ENCODE measurements at places on chromosomes 4 and X. TPM values are rescaled to one million over a fixed set of nuclear protein-coding genes. Genes with fewer than 3 reads are reported as not detected.

The COL4A5 gene
- 18.4 TPM for polyA plus RNA-seq

The AIFM1 gene
- 20.9 TPM for polyA plus RNA-seq

The CENPVL1 gene
- polyA plus RNA-seq = not detected

The SLC30A9 gene
- polyA plus RNA-seq = 48.0 TPM

The PAGE4 gene
- not detected for polyA plus RNA-seq

The SYTL5 gene
- polyA plus RNA-seq = 0.05 TPM

The PLXNB3 gene
- polyA plus RNA-seq = 1.9 TPM

DNA sequence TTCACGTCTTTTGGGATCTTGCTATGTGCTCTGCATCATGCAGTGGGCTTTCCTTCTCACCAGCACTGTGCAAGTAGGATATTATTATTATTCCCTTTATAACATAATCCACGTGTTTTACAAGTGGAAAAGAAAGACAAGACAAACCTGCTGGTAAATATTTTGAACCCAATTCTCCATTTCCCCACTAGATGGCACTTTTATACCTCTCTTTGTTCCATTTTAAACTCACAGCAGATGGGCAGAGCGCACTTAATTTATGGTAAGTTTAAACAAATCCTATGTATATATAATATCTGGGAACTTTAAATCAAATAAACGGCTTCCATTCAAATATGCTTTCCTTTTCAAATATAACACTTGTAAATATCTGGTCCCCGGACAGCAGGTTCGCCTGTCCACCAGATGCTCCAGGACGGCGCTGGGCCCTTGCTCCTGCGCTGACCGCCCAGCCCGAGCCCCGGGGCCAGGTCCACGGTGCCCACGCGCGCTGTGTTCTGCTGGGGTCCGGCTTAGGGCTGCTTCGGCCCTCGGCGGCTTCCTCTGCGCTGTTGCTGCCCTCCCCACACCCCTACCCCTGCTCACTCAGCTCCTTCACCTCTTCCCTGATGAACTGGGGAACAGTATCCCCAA is 31.1 kb downstream of the F11 start:
- DNase-seq = peak; percentile 45

- no peak for DNase-seq
Measured at GRCh38 chr4:174334628-174335027, 50.9 kb downstream of the CEP44 start.

GRCh38 chr4:42488554-42488953 is 91.3 kb downstream of the SHISA3 start:
- DNase-seq = no peak

DNA sequence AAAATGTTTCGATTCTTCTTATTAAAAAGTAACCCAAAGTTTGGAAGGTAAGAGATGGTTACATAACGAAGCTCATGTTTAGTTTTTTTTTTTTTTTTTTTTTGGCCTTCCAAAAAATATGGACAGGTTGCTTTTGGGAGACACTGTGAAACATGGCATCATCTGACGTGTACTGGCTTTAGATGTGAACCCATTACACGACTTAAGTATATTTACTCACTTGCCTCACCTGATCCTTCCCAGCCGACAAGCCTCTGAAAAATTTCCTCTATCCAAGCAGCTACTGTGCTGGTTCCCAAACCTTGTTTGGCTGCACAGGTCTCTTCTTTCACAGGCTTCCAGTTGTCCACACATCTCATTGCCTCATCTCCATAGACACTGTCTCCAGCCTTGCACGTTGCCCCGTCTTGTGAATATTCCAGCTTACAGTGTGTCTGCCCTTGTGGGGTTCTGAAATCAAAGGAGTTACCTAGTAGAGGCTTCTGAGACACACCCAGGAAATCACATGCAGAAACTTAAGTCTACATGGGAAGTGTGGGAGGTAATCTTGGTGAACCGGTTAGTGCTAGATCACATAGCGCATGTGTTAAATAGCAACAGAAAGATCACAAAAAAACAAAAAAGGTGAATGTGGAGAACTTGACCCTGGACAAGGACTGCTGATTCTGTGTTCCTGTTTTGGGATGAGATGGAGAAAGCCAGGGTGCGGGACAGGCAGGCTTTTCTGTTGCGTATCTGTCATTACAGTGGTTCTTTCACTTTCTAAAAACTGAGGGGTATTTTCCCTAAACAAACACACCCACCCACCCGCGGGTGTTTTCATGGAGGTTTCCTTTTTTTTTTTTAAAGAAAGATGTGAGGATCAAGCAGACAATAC is 328.6 kb downstream of the ARHGAP10 start:
- DNase-seq = no peak

DNA sequence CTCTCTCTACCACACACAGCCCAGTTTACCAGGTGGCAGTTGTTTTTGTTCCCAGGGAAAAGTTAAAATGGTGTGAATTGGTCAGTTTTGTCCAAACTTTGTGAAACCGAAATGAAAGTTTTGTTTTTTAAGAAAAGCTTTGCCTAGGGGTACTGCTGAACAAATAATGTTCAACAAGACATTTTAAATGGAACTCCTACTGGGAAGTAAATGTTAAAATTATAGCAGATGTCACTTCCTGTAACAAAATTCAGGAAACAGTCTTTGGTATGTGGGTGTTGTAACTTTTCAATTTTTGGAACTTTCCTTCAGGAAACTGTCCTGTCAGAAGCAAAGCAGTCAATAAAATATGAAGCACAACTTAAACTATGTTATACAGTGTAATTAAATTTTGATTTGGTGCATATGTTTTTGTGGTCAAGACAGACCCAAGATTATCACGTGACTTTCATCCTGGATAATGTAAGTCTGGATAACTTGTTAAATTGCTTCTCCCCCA is 79.5 kb downstream of the AFF1 start:
- no peak for DNase-seq

DNA sequence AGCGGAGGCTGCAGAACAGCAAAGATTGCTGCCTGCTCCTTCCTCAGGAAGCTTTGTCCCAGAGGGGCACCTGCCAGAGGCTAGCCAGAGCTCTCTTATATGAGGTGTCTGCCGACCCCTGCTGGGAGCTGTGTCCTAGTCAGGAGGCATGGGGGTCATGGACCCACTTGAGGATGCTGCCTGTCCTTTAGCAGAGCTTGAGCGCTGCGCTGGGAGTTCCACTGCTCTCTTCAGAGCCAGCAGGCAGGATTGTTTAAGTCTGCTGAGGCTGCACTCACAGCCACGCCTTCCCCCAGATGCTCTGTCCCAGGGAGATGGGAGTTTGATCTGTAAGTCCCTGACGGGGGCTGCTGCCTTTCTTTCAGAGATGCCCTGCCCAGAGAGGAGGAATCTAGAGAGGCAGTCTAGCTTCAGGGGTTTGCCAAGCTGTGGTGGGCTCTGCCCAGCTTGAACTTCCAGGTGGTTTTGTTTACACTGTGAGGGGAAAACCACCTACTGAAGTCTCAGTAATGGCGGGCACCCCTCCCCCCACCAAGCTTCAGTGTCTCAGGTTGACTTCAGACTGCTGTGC is 10.9 kb downstream of the DCK start:
- DNase-seq = no peak

DNA sequence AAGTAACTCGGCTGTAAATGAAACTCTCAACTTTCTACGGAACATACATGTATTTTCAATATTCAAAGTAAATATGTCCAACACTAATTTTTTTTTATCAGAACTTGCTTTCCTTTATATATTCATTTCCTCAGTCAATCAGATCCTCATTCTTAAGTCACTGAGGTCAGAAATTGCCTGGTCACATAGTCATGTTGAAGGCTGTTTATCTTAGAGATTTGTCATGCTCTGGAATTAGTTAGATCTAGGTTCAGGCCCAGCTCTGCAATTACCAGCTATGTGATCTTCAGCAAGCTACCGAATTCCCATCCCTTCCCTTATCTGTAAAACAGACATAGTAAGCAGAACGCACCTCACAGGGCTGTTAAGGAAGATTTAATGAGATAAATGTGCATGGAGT is 228.8 kb downstream of the SPCS3 start:
- DNase-seq = no peak

DNA sequence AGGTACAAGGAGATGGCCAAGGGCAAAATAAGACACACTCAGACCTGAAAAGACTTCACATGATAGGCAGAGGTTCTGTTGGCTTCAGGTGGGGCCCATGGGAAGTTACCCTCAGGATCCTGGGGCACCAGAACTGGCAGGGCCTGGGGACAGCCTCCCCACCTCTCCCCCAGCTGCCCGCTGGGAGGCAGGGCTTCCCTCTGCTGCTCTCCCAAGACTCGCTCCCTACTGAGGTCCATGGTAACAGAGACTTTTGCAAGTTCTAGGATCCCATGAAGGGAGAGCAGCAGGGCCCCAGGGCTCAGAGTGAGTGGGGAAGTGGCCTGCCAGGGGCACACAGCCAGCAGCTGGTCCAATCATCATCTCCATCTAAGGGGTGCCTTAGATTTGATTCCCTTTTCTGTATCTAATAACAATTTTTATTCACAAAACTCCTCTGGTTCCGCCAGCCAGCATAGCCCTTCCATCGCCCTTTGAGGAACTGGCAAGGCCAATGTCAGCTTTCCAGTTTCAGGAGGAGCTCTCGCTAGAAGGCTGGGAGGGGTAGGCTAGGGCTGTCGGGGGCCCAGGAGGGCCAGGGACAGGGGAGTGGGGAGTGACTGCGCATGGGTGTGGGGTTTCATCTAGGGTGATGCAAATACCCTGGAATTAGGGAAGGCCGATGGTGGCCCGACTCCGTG is 78.2 kb downstream of the SLC2A9 start:
- no peak for DNase-seq

DNA sequence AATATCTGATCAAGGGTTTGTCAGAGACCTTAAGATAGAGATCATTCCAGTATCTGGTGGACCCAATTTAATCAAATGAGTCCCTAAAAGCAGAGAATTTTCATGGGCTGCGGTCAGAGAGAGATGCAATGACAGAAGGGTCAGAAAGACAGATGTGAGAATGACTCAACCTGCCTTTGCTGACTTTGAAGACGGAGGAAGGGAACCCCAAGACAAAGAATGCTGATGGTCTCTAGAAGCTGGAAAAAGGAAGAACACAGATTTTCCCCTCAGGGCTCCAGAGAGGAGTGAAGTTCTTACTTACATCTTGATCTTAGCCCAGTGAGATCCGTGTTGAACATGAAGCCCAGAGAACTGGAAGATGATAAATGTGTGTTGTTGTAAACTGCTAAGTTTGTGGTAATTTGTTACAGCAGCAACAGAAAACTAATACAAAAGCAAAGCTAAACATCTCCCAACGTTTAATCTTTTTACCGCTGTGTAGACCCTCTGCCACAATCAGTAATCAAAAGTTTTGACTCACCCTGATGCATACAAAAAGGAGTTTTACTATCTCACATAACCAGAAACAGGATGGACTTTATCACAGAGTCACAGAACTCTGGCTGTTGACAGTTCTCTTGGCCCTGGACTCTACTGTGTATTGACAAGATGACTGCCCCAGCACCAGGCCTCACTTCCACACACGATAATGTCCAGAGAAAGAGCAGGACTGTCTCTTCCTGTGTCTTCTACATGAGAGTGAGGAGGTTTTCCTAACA is 70.2 kb upstream of the MAGEB2 start:
- no peak for DNase-seq

GRCh38 chrX:86946569-86946968 is 571.0 kb upstream of the KLHL4 start:
- DNase-seq = peak; percentile 4

DNA sequence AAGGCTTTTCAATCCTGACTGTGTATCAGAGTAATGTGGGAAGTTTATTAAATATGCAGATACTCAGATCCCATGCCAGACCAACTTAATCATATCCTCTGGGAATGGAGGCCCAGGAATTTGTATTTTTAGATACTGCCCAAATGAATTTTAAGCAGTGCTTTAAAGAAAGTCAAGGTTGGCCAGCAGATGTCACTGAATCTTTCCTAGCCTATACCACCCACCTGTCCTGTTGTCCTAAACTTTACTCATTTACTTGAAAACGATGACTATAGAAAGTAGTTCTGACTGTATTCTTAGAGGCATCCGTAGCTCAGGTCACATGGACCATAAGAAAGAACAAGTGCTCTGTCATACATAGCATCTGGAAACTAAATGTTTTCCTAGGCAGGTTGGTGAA is 79.9 kb downstream of the AMOT start:
- DNase-seq = no peak

DNA sequence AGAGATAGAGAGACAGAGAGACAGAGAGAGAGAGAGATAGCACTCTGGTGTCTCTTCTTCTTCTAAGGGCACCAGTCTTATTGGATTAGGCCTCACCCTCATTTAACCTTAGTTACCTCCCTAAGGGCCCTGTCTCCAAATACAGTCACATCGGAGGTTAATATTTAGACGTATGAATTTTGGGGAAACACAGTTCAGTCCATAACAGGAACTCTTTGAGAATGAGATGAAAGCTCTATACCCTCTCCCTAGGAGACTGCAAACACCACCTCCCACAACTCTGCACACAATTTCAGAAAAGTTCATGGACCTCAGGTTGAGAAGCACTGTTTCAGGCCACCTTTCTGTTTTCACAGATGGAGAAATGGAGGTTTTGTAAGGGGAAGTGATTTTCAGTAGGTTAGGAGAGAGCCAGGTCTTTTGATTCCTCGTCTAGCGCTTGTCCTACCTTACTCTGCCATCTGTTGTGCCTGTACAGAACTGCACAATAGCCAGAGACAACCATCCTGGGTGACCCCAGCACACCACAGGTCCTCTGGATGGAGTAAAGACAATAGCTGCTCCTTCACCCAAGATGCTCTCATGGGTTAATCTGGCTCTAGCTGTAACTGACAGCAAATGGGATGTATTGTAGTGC is 16.9 kb upstream of the LOC101059915 start:
- DNase-seq = no peak

DNA sequence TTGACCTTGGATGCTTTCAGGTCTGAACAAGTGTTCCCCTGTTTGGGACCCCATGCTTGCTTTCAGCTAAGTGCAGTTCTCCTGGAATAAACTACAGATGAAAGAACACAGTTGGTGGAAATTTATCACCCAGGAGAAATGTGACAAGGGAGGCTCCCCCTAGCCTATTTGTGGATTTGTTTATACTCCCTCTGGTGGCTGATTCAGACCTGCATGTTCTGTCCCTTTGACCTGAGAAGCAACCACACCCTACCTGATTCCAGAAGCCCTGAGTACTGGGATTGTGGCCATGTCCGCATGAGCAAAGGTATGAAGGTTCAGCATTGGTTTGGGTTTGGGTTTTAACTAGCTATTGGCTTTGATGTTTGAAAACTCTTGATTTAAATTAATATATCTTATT is 440.9 kb downstream of the MID1IP1 start:
- no peak for DNase-seq

DNA sequence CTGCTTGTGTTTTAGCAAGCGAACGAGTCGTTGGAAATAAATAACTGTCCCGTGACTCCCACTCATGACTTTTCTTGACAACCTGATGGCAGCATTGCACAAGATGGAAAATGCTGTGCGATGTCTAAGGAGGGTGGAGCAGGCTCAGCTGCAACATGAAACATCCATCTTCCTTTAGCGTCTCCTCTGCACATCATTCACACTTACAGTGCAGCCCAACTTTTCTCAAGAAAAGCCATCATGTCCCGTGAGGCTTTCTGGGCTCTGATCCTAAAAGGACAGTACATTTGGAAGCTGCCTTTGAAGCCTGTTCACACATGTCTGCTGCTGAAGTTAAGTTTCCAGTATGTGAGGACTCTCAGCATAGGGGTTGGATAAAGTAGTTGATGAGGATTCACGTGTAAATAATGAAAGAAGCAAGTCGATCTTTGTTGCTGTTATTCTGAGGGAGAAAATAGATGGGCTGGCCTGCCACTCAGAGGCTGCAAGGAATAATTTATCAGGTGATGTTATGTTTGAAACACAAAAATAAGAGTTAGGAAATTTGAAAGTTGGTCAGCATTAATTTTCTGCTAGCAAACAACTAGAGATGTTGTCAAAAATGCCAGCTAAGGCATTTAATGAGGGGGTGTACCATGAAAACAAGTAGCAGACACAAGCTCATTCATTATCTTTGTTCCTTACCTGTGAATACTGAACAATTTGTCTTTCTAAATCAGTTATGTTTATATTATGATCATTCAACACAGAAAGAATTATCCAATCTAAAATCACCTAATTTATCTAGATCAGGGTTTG is 328.7 kb upstream of the ZFP42 start:
- peak; percentile 61 for DNase-seq
